ENCODE measurements at places on chromosomes 5 and 9.
A peak's percentile ranks its signal among the peaks of the same experiment; 100 is the strongest.

GRCh38 chr5:154467655-154468354, 10.2 kb downstream of the HAND1 start:
- no peak overlapping the region for H3K27ac ChIP-seq
- DNase-seq, result peak; percentile 82
- H3K4me3 ChIP-seq, result no peak overlapping the region

GRCh38 chr5:74127381-74128320, 501.7 kb downstream of the ARHGEF28 start:
- H3K27ac ChIP-seq, result no peak overlapping the region
- H3K36me3 ChIP-seq, result no peaks in the 10 kb centered on the region
- no peak for DNase-seq
- H3K27me3 ChIP-seq, result peaks cover 6% of the 10 kb centered on the region
- no peak overlapping the region for H3K4me3 ChIP-seq
- no peaks in the 10 kb centered on the region for H3K4me1 ChIP-seq

DNA sequence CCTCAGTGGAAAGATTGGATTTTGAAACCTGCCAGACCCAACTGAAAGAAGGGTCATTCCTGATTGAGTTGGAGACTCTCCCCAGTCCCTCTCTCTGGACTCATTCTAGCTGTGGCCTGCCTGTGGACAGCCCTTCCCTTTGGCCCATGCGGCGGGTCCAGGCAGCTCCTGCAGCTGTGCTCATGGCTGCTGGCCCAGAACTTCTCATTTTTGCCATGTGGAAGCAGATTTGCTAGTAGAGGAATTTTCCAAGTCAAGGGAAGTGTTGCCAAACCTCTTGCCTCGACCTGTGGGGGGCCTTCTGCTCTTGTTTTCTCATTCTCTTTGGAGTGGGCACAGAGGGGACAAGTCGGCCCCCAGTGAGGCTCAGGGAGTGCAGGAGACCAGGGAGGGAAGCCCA, 89.2 kb downstream of the ANKRD33B start:
- H3K27ac ChIP-seq, result no peak overlapping the region
- H3K27me3 ChIP-seq, result no peaks in the 10 kb centered on the region
- DNase-seq, result no peak

DNA sequence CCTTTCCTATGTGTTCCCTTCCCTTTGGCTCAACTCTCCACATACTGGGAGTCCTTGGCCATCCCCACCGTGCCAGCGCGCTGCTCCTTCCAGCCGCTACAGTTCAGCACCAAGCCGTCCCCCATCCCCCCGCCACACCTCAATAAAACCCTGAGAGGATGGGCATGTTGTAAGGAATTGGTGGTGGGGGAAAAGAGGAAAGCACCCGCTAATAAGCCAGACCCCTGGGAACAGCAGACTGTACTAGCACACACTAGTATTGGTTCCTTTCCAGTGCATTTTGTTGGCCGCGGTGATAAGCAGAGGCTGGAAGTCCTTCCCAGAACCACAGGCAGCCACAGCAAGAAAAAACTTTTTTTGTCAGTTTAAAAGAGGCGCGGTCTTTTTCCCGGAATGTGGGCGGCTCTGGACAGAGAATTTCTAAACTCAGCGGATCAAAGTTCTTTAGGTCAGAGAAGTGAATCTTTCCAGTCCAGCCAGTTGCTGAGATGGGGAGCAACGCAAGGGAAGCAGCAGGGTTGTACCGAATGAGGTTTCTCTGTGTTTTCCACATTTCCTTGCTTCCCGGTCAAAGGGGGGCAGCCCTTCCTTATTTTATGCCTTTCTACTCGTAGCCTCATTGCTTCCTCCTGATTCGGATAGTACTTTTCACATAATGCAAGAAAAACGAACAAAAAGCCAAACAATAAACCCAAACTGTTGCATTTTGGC, 2.1 kb downstream of the CHSY3 start:
- H3K27me3 ChIP-seq, result peaks cover 38% of the 10 kb centered on the region
- peak overlapping the region; percentile 28 for H3K4me3 ChIP-seq
- no peak for DNase-seq
- H3K36me3 ChIP-seq, result no peaks in the 10 kb centered on the region
- no peak overlapping the region for H3K27ac ChIP-seq

- H3K4me3 ChIP-seq, result no peak overlapping the region
- no peaks in the 10 kb centered on the region for H3K36me3 ChIP-seq
Observed at GRCh38 chr5:5141339-5141599, 1.1 kb downstream of the ADAMTS16 start.

- H3K27ac ChIP-seq, result no peak overlapping the region
- no peaks in the 10 kb centered on the region for H3K4me1 ChIP-seq
- H3K27me3 ChIP-seq, result no peaks in the 10 kb centered on the region
- no peak overlapping the region for H3K4me3 ChIP-seq
- H3K36me3 ChIP-seq, result no peaks in the 10 kb centered on the region
Observed at GRCh38 chr5:15834596-15835245, 334.7 kb downstream of the FBXL7 start.

Data from activated CD8-positive, alpha-beta T cell treated with anti-CD3 and anti-CD28 coated beads, Interleukin-2, amount 10 ng/mL, durations not matched to agents 7 days and 5 days (primary cell).